Hematopoietic multipotent progenitor cell treated with erythropoietin and hydrocortisone succinate and interleukin-3 and kit ligand, for 15 days (in vitro differentiated cells): ENCODE measurements at places on chromosomes 12 and 14.

GRCh38 chr12:114841557-114842251 lies 157.7 kb upstream of the TBX3 start:
- DNase-seq = no peak

GRCh38 chr14:101903111-101903561 lies 61.2 kb upstream of the DYNC1H1 start:
- no peak for DNase-seq

GRCh38 chr14:100524233-100524932 lies 62.8 kb downstream of the BEGAIN start:
- no peak for DNase-seq

DNA sequence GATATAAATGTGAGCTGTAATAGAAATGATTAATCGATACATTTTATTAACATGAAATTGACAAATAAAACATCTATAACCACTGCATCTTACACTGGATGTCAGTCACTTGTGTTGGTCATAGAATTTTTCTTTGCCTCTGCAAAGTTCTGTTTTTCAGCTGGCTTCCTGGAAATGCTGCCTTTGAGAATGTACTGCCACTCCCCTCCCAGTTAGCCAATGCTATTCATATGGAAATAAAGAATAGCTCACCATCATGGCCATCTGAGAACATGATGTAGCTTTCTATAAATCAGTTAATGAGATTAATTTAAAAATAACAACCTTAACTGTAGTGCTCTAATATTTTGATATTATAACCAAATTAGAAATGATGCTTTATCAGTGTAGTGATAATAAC lies 41.1 kb downstream of the SLCO1B1 start:
- DNase-seq = no peak

DNA sequence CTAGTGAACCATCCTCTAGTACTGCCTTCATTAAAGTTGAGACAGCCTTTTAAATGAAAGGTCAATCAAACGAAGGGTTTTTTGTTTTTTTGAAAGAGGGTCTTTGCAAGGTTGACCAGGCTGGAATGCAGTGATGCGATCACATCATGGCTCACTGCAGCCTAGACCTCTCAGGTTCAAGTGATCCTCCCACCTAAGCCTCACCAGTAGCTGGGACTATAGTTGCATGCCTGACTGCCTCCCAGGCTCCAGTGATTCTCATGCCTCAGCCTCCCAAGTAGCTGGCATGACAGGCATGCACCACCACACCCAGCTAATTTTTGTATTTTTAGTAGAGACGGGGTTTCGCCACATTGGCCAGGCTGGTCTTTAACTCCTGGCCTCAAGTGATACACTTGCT lies 114.6 kb upstream of the SINHCAF start:
- DNase-seq = no peak

- DNase-seq = no peak
Measured at GRCh38 chr12:527241-527640, 67.5 kb downstream of the B4GALNT3 start.

DNA sequence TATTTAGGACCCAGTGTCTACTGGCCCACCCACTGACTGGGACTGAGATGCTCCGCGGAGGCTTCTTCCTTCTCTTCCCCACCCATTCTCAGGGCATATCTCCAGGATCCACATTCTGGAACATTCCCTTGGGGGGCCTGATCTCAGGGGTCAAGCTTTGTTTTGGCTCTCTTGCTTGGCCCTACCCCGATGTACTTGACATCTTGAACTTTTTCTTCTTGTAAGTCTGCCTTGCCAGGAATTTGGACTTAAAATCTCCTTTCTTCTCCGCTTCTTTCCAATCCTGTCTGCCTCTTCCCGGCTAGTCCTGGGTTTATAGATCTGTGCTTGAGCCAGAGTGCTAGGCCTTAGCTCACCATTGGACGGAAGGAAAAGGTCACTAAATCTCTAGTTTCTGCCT lies 22.1 kb downstream of the DACT1 start:
- no peak for DNase-seq

GRCh38 chr12:131833288-131833895 lies 5.2 kb downstream of the MMP17 start:
- DNase-seq = no peak
